ENCODE measurements at places on chromosomes 16 and 17. TPM values are rescaled to one million over a fixed set of nuclear protein-coding genes. Genes with fewer than 3 reads are reported as not detected.

Gene ABCC6
- polyA plus RNA-seq: not detected

Gene SPATA22
- not detected for polyA plus RNA-seq

Gene SHISA9
- not detected for polyA plus RNA-seq

Gene ITGA2B
- polyA plus RNA-seq: 9.3 TPM

DNA sequence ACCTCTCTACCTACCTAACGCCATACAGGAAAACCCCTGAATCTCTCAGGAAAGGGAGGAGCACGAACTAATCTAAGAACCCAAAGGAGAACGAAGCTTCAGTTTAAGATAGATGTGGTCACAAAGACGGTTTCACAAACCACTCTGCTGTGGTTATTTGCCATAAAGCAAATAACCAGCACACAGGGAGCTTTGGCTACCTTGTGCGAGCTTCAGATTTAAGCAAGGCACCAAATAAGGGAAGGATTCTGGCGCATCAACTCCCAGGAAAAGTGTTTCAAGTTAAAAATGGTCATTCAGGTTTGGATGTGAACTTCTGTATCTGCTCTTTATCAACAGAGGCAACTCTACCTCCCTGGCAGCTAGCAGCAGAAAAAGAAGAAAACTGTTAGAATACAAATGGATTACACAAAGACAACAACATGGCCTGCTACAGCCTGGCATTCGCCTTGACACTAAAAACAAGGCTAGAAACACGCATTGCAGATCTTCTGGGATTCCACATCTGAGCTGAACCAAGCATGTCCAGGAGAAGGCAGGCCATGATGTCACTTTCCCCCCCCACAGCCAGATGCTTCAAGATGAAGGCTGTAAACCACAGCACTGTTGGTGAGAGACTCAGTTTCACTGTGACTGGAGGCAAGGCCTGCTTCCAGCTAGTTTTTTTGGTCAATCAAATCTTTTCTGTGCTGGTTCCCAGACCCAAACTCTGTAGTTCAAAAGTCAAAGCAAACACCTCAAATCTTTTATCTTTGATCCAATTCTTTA is 43.6 kb downstream of the SMG6 start:
- peak overlapping the region; percentile 74 for H3K4me3 ChIP-seq
- H3K27me3 ChIP-seq: peaks cover 10% of the 10 kb centered on the region
- H3K4me1 ChIP-seq: peaks cover 67% of the 10 kb centered on the region
- DNase-seq: peak; percentile 76

DNA sequence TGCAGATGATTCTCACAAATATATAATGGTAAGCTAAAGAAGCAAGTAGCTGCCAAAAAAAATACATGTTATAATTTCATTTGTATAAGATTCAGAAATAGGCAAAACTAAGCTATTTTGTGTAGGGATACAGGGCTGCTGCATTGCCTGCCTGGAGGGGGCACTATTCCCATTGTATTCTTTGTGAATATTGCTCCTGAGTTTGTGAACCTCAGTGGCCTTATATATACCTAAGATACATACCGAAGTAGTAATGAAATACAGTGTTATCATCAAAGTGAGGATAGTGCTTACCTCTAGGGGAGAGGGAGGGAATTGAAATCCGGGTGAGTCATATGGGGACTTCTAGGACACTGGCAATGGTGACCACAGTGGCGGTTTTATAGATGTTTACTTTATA is 53.5 kb downstream of the C17orf58 start:
- peaks cover 69% of the 10 kb centered on the region for H3K36me3 ChIP-seq
- no peaks in the 10 kb centered on the region for H3K27me3 ChIP-seq
- DNase-seq: no peak
- H3K27ac ChIP-seq: no peak overlapping the region
- no peak overlapping the region for H3K4me3 ChIP-seq

GRCh38 chr16:2278272-2278608 is 10.3 kb upstream of the RNPS1 start:
- no peak overlapping the region for H3K4me3 ChIP-seq
- no peak for DNase-seq
- no peak overlapping the region for H3K27ac ChIP-seq
- H3K36me3 ChIP-seq: peaks cover 4% of the 10 kb centered on the region

DNA sequence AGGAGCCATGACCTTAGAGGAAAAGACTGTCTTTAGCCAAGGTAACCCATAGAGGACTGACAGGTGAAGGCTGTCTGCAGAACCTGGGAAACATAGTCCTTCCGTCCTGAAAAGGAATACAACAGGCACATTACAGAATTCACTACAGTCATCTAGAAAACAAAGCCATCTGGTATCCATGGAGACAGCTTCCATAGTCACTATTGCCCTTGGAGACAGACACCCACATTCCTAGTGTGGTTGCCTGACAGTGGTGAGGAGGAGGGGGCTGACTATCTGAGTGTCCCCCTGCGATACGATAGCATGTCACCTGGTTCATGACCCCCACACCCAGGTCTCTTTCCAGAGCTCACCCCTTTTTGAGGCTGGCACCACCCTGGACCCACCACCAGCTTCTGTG is 254.7 kb downstream of the CDH13 start:
- peaks cover 2% of the 10 kb centered on the region for H3K27me3 ChIP-seq
- H3K4me3 ChIP-seq: no peak overlapping the region
- DNase-seq: no peak
- peaks cover 23% of the 10 kb centered on the region for H3K4me1 ChIP-seq
- no peak overlapping the region for H3K27ac ChIP-seq

Data from immature natural killer cell (primary cell).